ENCODE measurements at places on chromosomes 5 and 9. TPM values are rescaled to one million over a fixed set of nuclear protein-coding genes. Genes with fewer than 3 reads are reported as not detected.

The RLN2 gene
- total RNA-seq: not detected

The OR1J2 gene
- 0.33 TPM for total RNA-seq

The IFNA21 gene
- total RNA-seq: not detected

The BTNL8 gene
- total RNA-seq: not detected

The SAPCD2 gene
- 0.26 TPM for total RNA-seq

The FGFR4 gene
- 13.6 TPM for total RNA-seq

The GPR150 gene
- total RNA-seq: 0.33 TPM

The IRX1 gene
- not detected for total RNA-seq

The SLC36A2 gene
- not detected for total RNA-seq

DNA sequence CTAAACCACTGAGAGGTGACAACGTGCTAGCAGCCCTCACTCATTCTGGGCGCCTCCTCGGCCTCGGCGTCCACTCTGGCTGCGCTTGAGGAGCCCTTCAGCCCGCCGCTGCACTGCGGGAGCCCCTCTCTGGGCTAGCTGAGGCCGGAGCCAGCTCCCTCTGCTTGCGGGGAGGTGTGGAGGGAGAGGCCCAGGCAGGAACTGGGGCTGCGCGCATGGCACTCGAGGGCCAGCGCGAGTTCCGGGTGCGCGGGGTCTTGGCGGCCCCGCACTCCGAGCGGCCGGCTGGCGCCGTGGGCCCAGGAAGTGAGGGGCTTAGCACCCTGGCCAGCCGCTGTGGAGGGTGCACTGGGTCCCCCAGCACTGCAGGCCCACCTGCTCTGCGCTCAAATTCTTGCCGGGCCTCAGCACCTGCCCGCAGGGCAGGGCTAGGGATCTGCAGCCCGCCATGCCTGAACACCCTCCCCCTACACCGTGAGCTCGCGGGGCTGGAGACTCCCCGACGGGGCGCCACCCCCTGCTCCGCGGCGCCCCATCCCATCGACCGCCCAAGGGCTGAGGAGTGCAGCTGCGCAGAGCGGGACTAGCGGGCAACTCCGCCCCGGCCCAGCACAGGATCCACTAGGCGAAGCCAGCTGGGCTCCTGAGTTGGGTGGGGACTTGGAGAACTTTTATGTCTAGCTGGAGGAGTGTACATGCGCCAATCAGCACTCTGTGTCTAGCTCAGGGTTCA is 11.8 kb upstream of the UBE2D2 start:
- no peak overlapping the region for H3K27ac ChIP-seq
- DNase-seq: no peak
- H3K27me3 ChIP-seq: no peaks in the 10 kb centered on the region
- H3K4me3 ChIP-seq: no peak overlapping the region
- H3K4me1 ChIP-seq: no peaks in the 10 kb centered on the region

DNA sequence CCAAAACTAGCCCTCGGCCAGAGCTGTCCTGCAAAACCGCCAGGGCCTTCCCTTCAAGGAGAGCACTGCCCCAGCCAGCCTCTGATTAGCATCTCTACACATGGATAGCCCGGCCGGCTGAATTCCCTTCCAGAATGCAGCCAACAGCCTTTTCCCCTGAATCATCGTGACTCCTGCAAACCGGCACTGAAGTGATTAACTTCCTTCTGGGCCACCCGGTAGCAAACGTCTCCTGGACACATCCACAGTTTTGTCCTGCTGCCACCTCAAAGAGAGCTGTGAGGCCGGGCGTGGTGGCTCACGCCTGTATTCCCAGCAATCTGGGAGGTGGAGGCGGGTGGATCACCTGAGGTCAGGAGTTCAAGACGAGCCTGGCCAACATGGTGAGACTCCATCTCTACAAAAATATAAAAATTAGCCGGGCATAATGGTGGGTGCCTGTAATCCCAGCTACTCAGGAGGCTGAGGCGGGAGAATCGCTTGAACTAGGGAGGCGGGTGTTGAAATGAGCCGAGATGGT is 21.1 kb upstream of the EEIG1 start:
- DNase-seq: peak; percentile 94
- no peaks in the 10 kb centered on the region for H3K27me3 ChIP-seq
- H3K27ac ChIP-seq: peak overlapping the region; percentile 34

GRCh38 chr5:97135868-97136267 is 6.5 kb downstream of the LIX1 start:
- DNase-seq: no peak
- H3K27me3 ChIP-seq: peaks cover 4% of the 10 kb centered on the region
- H3K4me1 ChIP-seq: no peaks in the 10 kb centered on the region
- H3K4me3 ChIP-seq: no peak overlapping the region
- no peaks in the 10 kb centered on the region for H3K36me3 ChIP-seq

- no peaks in the 10 kb centered on the region for H3K4me1 ChIP-seq
- no peak overlapping the region for H3K4me3 ChIP-seq
- H3K36me3 ChIP-seq: no peaks in the 10 kb centered on the region
Measured at GRCh38 chr5:90898326-90899013, 339.9 kb downstream of the ADGRV1 start.

GRCh38 chr9:75372499-75373268 is 284.4 kb downstream of the OSTF1 start:
- no peaks in the 10 kb centered on the region for H3K36me3 ChIP-seq
- DNase-seq: peak; percentile 17
- H3K27me3 ChIP-seq: no peaks in the 10 kb centered on the region
- no peak overlapping the region for H3K4me3 ChIP-seq
- H3K27ac ChIP-seq: no peak overlapping the region
- no peaks in the 10 kb centered on the region for H3K4me1 ChIP-seq

DNA sequence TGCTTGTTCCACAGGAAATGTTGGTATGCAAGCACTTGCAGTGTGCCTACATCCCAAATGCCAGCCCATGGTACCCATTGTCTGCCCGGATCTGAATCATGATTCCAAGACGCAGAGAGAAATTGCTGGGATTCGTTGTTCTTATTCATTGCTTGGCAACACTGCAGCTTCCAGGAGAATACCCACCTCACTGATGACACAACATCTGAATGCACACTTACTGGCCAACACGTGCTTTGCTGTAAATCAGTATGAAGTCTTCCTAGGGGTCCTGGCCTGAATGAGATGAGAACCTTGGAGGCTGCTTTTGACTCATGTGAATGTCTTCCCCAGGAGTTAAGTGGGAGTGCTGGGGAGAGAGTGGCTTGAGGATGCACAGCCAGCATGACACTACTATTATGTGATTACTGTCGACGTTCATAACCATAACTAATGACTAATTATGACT is 11.6 kb downstream of the SRD5A1 start:
- DNase-seq: peak; percentile 67
- no peaks in the 10 kb centered on the region for H3K27me3 ChIP-seq
- H3K36me3 ChIP-seq: no peaks in the 10 kb centered on the region
- no peak overlapping the region for H3K4me3 ChIP-seq

- H3K36me3 ChIP-seq: no peaks in the 10 kb centered on the region
- no peaks in the 10 kb centered on the region for H3K27me3 ChIP-seq
- no peak overlapping the region for H3K4me3 ChIP-seq
- peaks cover 2% of the 10 kb centered on the region for H3K4me1 ChIP-seq
Measured at GRCh38 chr5:50595199-50595598, 71.2 kb upstream of the PARP8 start.

DNA sequence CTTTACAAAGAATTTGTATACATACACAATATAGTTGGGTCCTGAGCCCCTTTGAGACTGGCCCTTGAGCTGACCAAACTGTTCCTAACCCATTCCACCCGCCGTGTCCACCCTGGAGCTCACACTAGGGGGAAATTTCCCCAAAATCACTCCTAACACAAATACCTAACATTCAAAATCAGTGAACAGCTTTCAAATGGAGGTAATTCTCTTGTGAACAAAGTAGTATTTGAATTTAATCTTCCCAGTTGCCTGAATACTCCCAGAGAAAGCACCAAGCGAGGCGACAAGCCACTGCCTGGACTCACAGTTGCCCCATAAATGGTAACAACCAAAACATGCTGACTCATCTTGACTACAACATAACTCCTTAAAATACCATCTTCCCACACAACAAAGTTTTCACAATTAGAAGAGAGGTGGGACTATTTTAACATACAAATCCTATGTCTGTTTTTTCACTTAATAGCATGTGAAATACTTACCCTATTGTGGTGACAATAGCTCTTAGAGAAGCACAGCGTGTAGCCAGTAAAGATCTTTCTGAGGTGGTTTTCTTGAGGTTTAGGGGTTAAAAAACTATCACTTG is 31.7 kb upstream of the SCAMP1 start:
- H3K27me3 ChIP-seq: no peaks in the 10 kb centered on the region
- H3K27ac ChIP-seq: no peak overlapping the region
- no peak overlapping the region for H3K4me3 ChIP-seq
- DNase-seq: peak; percentile 45
- no peaks in the 10 kb centered on the region for H3K4me1 ChIP-seq

DNA sequence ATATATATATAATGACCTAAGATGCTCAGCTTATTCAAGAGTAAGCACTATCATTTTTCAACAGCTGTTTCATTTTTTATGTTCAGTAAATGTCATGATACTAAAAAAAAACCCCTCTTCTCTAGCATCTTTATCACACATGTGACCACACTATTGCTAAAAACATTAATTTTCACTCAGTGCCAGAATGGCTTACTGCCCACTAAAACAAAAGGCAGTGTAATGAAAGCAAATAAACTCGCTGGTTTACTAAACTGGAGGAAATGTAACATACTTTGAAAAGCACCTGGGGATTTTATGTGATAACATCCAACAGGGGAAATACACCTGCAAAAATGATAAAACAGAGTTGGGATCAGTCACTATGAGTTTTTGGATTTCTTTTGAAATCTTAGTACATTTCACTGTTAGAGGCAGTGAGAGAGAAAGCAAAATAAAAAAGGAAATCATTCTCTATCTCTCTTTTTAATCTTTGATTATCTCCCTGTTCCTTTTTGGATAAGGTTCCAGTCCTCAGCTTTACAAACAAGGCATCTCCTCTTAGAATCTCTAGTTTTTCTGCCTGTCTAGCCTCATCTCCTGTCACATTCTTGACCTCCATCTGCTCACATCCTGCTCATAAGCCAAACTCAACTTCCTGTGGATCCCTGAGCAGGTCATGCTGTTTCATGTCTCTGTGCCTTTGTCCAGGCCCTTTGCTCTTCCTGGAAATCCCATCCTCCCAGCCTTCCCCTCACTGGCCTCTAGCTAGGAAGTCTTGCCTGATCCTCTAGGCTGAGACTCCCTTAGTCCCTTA is 338.0 kb downstream of the MAN2A1 start:
- no peak overlapping the region for H3K27ac ChIP-seq
- no peaks in the 10 kb centered on the region for H3K36me3 ChIP-seq
- H3K27me3 ChIP-seq: no peaks in the 10 kb centered on the region
- peak; percentile 29 for DNase-seq

DNA sequence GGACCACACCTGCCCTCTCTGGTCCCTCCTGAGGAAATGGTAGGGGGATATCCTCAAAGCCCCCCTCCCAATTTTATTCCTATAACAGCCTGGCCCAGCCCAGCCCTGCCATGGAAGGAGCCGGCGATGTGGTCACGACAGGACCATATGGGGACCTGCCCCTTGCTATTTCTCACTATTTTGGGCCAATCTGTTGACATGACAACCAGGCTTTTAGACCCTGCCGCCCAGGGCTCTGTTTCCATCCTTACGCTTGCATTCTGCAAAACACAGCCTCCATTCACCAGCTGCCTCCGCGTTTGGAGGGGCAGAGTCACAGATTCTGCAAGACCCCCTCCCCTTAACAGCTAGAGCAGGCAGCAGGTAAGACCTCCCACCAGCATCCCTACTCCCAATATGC is 112.2 kb downstream of the GABBR2 start:
- H3K27ac ChIP-seq: no peak overlapping the region
- H3K4me3 ChIP-seq: no peak overlapping the region
- no peak for DNase-seq

DNA sequence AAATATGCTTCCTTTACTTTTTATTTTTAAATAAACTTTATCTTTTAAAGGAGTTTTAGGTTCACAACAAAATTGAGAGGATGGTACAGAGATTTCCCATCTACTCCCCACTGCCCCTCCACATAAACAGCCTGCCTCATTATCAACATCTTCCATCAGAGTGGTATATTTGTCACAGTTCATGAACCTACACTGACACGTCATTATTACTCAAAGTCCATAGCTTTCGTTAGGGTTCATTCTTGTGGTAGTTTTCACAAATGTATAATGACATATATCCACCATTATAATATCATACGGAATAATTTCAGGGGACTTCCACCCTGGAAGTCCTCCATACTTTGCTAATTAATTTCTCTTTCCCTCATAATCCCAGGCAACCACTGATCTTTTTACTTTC is 204.9 kb downstream of the SMARCA2 start:
- no peak overlapping the region for H3K4me3 ChIP-seq
- no peak for DNase-seq
- no peaks in the 10 kb centered on the region for H3K4me1 ChIP-seq
- H3K27ac ChIP-seq: no peak overlapping the region

DNA sequence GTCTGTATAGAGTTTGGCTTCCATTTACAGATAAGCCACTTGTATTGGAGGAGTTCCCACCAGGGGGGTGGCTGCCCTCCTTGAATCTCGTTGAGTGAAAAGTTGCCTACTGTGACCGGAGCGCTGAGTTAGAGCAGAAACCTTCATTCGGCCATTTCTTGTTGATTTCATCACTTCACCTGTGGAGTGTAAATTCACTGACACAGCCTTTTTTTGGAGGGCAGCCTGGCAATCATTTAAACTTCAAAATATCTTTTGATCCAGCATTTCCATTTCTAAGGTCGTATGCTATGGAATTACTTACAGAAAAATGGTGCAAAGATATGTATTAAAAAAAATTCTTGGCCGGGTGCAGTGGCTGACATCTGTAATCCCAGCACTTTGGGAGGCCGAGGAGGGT is 40.8 kb downstream of the PRRC2B start:
- peaks cover 27% of the 10 kb centered on the region for H3K36me3 ChIP-seq
- H3K27me3 ChIP-seq: no peaks in the 10 kb centered on the region
- peaks cover 24% of the 10 kb centered on the region for H3K4me1 ChIP-seq
- DNase-seq: no peak
- no peak overlapping the region for H3K4me3 ChIP-seq
- H3K27ac ChIP-seq: no peak overlapping the region

GRCh38 chr5:149128023-149128875 is 13.0 kb upstream of the ABLIM3 start:
- no peak overlapping the region for H3K27ac ChIP-seq
- DNase-seq: no peak
- no peaks in the 10 kb centered on the region for H3K27me3 ChIP-seq
- no peaks in the 10 kb centered on the region for H3K36me3 ChIP-seq
- no peak overlapping the region for H3K4me3 ChIP-seq
- peaks cover 2% of the 10 kb centered on the region for H3K4me1 ChIP-seq

GRCh38 chr9:124286292-124286931 is 28.7 kb downstream of the NEK6 start:
- H3K27me3 ChIP-seq: no peaks in the 10 kb centered on the region
- H3K27ac ChIP-seq: peak overlapping the region; percentile 94
- no peak overlapping the region for H3K4me3 ChIP-seq
- peak; percentile 89 for DNase-seq
- H3K36me3 ChIP-seq: peaks cover 5% of the 10 kb centered on the region

GRCh38 chr9:98707166-98708102 is 1.3 kb downstream of the GABBR2 start:
- no peak overlapping the region for H3K27ac ChIP-seq
- DNase-seq: peak; percentile 82
- peak overlapping the region; percentile 47 for H3K4me3 ChIP-seq
- peaks cover 36% of the 10 kb centered on the region for H3K27me3 ChIP-seq
- H3K4me1 ChIP-seq: no peaks in the 10 kb centered on the region
- H3K36me3 ChIP-seq: no peaks in the 10 kb centered on the region
